ENCODE measurements at places on chromosomes 16 and 17.

- no peak for DNase-seq
These were observed 3.8 kb downstream of the G6PC3 start for GRCh38 chr17:44074231-44074910.

DNA sequence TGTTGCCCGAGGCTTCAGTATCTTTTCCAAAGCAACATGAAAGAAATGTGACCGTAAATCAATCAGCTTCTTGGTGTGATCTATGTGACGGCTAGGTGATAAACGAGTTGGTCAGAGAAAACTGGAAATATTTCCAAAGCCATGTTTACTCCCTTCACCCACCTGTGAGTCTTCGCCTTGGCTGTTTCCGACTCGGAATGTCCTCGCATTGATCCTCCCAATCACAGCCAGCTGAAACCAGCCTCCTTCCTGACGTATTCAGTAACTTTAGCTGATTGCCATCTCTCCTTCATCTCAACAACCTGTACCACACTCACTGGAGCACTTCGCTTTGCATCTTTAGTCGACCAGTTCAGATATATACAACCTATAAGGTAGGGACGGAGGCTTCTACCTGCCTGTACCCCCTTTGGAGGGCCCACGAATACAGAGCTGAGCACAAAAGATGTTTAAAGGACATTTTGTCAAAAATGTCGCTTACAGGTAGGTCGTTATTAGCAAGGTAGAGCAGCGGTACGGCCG lies 705 bp downstream of the KRABD2 start:
- no peak for DNase-seq

DNA sequence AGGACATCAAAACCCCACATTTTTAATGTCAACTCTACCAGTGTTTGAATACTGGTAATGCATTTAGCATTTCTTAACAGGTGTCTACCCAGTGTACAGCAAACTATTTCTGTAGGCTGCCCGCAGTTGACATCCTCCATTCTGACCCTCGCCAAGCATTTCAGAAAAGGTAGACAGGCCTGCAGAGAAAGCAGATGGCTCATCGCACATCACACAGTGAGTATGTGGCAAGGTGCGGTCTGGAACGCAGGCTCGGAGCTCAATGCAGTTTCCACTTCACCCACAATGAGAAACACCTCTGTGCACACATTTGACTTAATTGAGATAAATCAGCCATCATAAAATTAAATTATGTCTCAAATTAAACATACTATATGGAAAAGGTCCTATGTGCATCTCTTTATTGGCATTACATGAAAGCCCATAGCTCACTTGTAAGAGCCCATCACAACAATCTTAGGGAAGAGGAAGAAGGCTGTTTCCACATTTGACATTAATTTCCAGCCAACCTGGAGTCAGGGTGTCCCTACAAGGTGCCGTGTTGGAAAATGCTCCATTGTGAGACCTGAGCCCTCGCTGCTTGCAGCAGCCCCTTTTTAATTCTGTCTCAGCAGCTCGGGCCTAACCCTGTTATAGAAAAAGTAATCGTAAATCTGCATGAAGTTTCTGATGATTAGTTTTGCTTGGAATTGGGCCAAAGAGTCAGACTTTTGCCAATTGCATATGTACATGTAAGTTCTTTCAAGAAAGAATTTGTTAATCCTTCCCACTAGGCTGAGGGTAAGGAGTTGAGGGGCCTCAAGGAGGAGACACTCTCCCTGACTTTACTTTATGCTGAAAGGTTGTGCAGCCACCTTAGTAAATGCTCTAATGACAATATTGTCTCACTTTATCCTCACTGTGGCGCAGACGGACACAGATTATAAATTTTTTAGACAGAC lies 378.7 kb upstream of the DYNLRB2 start:
- no peak for DNase-seq

- DNase-seq = peak; percentile 70
These were observed 882 bp downstream of the SCARF1 start for GRCh38 chr17:1644493-1645206.

DNA sequence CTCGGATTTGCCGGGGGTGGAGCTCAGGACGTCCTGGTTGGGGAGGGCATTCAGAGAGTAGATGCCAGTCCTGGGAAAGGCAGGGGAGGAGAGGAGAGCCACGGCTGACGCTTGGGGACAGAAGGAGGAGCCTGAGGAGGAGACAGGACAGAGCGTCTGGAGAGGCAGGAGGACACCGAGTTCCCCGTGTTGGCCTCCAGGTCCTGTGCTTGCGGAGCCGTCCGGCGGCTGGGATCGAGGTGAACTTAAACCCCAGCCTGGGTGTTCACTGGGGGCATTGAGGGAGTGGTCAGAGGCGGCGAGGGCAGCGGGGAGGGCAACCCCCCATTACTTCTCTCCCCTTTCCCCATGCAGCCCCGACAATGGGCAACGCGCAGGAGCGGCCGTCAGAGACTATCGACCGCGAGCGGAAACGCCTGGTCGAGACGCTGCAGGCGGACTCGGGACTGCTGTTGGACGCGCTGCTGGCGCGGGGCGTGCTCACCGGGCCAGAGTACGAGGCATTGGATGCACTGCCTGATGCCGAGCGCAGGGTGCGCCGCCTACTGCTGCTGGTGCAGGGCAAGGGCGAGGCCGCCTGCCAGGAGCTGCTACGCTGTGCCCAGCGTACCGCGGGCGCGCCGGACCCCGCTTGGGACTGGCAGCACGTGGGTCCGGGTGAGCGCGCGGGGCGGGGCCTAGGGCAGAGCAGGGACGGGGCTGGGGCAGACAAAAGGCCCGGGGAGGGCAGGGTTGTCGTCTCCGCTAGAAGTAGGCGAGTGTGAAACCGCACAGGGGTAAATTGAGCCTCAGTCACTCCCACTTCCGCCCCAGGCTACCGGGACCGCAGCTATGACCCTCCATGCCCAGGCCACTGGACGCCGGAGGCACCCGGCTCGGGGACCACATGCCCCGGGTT lies 3.7 kb downstream of the NOL3 start:
- peak; percentile 57 for DNase-seq

DNA sequence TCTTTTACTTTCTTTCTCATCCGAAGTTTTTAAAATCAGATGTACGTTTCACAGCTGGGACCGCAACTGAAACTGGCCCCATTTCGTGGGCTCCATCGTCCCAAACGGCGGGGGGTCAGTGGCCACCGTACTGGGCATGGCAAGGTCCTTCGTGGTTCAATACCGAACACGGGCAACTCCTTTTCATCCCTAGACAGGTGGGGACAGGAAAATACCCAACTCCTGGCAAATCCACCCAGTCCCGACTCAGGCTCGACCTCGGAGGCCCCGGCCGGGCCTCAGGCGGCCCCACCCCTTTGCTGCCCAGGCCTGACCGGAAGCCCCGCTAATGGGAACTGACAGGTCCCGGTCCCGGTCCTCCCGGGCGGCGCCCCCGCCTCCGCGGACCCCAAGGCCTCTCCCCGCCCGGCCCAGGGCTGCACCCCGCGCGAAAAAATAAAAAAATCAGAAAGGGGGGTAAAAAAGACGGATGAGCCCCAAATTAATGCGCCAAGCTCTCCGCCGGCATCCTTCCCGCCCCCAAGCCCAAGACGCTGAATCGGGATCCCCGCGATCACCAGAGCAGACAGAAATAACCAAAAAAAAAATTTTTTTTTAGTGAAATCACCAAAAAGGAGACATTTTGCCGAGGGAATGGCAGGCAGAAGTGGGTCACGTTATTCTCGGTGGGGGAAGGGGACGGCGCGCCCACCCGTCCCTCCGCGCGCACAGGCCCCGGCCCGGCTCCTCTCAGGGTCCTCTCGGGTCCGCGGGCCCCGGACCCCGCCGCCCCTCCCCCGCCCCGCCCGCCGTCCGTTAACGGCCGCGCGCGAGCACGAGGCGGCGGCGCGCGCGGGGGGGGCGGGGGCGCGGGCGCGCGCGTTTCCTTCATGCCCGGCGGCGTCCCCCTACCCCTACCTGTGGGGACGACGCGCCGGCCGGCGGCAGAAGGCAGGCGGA lies 562 bp downstream of the ZC3H7A start:
- peak; percentile 56 for DNase-seq

DNA sequence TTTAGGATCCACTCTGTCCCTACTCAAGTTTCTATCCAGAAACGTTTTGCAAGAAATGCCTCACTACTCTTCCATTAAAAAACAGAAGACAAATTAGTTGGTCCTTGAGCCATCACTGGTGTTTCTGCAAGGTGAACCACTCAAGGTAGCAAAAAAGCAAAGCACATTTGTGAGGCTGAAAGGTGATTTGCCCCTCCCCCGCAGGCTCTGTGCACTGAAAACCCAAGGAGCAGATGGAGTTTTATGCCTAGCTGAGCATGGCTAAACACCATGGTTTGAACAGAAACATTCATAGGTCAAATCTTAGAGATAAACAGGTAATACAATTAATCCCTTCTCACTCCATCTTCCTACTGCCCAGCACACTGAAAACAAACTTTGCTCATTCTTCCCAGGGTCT lies 538.2 kb upstream of the CDH5 start:
- DNase-seq = no peak

DNA sequence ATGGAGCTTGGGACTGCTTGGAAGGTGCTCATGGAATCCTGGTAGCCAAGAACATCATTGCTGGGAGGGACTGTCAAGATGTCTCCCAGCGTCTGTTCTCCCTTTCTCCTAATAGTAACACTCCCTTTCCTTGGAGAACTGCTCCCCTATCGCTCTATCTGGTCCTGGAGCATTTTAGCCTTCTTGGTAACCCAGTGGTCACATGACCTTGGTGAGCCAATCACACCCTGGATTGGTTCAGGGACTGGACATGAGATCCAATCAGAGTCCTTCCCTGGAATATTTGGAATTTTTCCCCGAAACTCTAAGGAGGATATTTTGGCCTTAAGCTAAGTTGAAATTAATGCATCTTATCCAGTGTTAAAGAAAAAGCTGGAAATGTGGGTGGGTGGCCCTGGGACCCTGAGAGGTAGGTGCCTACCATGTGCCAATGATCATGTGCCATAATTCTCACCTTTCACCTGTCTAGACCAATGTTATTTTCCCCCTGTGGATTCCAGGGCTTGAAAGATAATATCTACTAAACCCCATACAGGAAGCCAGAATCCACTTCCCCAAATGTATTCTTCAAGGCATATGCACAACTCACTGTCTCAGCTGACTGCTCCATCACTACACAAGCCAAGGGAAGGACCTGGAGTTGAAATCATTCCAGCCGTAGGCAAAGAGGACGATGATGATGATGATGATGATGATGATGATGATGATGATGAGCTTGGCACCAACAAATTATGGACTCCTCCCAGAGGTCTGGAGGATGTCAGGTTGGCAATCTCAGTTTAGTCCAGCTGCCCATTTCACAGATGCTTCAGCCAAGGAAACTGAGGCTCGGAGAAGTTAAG lies 193.2 kb downstream of the RAB11FIP4 start:
- DNase-seq = no peak

DNA sequence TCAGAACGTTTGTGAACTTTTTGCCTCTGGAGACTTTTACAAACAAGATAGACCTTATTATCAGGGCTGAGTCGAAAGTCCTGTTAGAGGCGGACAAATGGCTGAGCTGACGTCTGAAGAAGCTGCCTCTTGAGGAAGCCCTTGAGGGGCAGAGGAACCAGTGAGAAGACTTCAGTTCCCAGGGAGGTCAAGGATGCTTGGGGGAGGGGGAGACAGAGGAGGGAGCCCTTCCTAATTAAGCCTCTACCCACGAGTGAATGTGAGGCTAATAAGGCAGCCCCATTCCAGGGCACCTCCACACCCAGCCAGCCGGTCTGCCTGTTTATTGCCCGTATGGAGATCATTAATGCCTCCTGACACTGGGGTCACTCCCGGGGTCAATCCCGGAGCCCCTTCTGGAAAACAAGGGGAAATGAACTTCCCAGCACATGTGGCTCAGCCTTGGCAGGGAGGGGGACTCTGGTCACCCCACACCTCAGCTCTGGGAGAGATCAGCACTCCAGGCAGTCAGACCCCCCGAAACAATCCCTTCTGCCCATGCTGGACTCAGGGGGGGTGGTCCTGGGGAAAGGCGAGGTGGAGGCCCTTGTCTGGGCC lies 9.2 kb upstream of the TBX4 start:
- no peak for DNase-seq

DNA sequence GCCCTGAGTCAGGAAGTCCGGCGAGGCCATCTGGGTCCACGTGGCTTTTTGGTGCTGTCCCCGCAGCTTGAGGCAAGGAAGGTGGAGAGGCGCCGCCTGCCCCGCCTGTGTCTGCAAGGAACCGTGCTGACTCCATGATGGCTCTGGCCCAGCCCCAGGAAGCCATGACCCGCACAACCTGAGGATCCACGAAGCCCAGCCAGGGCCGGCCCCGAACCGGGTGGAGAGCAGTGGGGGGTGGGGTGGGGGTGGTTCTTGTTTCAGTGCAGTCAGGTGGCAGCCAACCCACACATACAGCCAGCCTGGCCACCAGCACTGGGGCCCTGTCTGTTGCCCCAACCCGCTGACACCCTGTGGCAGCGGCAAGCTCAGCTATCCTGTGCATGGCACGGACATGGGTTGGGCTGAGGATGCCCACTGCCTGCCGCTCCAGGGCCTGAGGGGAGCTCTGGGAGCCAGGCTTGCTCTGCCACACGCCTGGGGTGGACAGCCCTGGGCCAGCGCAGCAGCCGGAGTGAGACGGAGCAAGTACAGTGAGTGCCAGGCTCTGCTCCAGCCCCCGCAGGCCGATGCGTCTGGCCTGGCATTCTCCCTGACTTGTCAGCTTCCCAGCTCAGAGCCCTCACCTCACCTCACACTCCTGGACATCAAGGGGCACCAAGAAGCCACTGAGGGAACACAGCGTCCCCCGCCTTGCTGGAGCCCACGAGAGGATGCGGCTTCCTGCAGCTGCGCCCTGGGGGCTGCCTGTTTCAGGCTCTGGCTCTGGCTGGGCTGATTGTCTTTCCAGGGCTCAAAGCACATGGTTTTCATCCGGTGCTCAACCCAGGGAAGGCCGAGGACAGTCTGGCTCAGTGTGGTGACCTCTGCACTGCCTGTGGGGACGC lies 68.8 kb downstream of the LMF1 start:
- DNase-seq = no peak

GRCh38 chr16:29876594-29877249 lies 13.7 kb upstream of the CDIPT start:
- no peak for DNase-seq

DNA sequence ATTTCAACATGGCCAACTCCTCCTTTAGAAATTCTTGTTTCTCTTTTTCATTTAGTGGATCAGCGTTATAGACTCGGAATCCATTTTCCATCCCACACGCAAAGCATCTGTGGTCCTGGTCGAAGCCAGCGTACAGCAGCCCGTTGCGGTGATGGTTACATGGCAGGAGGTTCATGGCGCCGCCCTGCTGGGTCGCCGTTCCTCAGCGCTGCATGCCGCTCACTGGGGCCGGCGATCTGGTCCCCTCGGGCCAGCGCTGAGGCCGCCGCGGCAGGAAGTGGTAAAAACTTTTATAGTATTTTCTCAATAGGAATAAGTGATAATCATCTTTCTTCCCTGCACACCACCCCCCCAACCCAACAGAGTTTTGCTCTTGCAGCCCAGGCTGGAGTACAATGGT lies 29.9 kb upstream of the RHOT1 start:
- no peak for DNase-seq

DNA sequence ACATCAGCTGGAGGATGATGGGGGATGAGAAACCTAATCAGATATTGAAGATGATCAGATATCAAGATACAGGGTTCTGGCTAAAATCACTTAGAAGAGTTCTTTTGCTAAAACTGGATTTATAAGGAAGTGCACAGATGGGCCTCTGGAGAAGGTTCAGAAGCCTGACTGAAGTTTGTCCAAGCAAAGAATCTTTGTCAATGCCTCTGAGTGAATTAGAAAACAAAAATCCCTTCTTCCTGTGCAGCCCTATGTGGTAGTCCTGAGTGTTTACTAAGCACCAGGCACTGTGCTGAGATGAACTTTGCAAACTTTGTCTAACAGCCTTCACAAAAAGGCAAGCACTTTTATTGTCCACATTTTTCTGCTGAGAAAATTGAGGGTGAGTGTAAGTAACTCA lies 11.4 kb upstream of the CENPV start:
- no peak for DNase-seq

All from urothelium cell line (cell line).